ENCODE measurements at places on chromosomes 6 and 20. TPM values are rescaled to one million over a fixed set of nuclear protein-coding genes. Genes with fewer than 3 reads are reported as not detected.
A peak's percentile ranks its signal among the peaks of the same experiment; 100 is the strongest.

Gene ZNF334
- total RNA-seq: not detected

DNA sequence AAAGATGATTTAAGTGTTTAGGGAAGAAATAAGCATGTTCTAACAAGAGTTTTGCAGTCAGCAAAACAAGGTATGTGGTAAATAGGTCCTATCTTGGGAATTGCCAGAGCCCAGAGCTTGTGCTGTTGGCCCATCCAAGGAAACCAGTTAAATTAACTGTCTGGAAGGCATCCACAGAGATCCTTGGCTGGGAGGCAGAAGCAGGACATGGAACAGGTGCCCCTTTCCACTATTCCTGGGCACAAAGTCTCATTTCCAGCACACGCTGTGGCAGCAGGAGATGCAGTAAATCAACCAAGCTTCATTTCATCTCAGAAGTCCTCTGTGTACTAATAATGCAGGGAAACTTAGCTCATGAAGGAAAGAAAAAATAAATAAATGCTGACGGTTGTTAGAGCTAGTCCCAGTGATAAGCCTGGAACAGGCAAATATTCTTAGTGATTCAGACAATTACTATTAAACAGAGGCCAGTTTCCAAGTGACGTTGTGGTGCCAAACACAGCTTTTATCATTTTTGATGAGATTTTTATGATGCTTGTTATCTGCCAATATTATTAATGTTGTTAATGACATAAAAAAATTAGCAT is 39.8 kb upstream of the SNAP25 start:
- no peak overlapping the region for H3K4me3 ChIP-seq
- DNase-seq: no peak
- H3K4me1 ChIP-seq: no peaks in the 10 kb centered on the region
- H3K27ac ChIP-seq: no peak overlapping the region
- H3K27me3 ChIP-seq: no peaks in the 10 kb centered on the region

GRCh38 chr6:109834595-109835437 is 143.3 kb upstream of the GPR6 start:
- H3K4me1 ChIP-seq: no peaks in the 10 kb centered on the region
- peaks cover 5% of the 10 kb centered on the region for H3K36me3 ChIP-seq
- H3K27me3 ChIP-seq: no peaks in the 10 kb centered on the region
- DNase-seq: no peak
- H3K27ac ChIP-seq: no peak overlapping the region

Gene FERMT1
- total RNA-seq: 0.75 TPM

Gene CENPQ
- not detected for total RNA-seq

- no peak overlapping the region for H3K4me3 ChIP-seq
- H3K27me3 ChIP-seq: no peaks in the 10 kb centered on the region
- no peak overlapping the region for H3K27ac ChIP-seq
- DNase-seq: peak; percentile 16
- no peaks in the 10 kb centered on the region for H3K36me3 ChIP-seq
- H3K4me1 ChIP-seq: no peaks in the 10 kb centered on the region
These were observed 75.9 kb upstream of the PMEPA1 start for GRCh38 chr20:57785720-57786119.

DNA sequence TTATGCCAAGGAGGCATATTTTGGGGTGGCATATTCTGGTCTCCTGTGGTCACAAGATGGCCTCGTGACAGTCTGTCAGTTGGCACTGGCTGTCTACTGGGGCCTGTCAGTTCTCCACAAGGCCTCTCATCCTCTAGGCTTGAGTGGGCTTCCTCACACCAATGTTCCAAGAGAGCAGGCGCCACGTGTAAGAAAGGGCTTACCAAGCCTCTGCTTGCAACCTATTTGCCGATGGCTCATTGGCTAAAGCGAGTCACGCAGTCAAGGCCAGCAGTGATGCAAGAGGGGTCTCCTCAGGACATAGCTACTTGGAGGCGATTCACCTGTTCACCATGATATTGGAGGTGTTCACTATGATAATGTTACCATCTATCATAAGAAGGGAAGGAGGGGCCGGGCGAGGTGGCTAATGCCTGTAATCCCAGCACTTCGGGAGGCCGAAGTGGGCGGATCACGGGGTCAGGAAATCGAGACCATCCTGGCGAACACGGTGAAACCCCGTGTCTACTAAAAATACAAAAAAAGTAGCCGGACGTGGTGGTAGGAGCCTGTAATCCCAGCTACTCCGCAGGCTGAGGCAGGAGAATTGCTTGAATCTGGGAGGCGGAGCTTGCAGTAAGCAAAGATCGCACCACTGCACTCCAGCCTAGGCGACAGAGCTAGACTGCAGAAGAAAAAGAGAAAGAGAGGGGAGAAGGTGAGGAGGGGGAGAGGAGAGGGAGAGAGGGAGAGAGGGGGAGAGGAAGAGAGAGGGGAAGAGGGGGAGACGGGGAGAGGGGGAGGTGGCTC is 35.3 kb downstream of the C6orf52 start:
- H3K36me3 ChIP-seq: no peaks in the 10 kb centered on the region
- no peaks in the 10 kb centered on the region for H3K4me1 ChIP-seq
- H3K4me3 ChIP-seq: peak overlapping the region; percentile 53
- H3K27me3 ChIP-seq: no peaks in the 10 kb centered on the region
- H3K27ac ChIP-seq: no peak overlapping the region
- DNase-seq: no peak

GRCh38 chr20:32218156-32218900 is 10.6 kb downstream of the POFUT1 start:
- no peak overlapping the region for H3K4me3 ChIP-seq
- H3K4me1 ChIP-seq: no peaks in the 10 kb centered on the region
- no peaks in the 10 kb centered on the region for H3K27me3 ChIP-seq
- H3K36me3 ChIP-seq: peaks cover 77% of the 10 kb centered on the region
- H3K27ac ChIP-seq: no peak overlapping the region

DNA sequence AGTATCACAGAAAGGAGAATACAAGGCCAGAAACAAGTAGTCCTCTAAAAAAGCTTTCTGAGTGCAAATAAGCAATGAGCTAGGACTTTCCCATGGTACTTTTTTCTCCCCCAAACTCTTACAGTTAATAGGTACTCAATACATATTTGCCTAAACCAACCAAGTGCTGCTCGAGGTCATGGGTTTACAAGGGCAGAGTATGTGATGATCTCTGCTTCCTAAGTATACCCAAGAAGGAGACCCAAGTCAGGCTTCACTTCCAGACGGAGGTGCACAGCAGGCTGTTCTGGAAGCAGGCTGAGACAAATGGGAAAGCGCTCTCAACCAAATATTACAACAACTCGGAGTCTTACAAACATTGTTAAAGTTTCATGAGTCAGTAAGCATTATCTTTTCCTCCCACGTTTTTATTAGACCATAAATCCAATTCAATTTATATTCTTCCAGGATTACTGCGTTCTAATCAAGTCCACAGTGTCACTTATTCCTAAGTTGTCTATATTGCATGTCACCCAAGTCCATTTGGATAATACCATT is 8.1 kb downstream of the FYN start:
- no peak for DNase-seq
- H3K27ac ChIP-seq: no peak overlapping the region
- H3K4me1 ChIP-seq: no peaks in the 10 kb centered on the region
- no peaks in the 10 kb centered on the region for H3K27me3 ChIP-seq
- no peaks in the 10 kb centered on the region for H3K36me3 ChIP-seq
- no peak overlapping the region for H3K4me3 ChIP-seq

GRCh38 chr6:56087421-56087820 is 160.0 kb downstream of the COL21A1 start:
- peak overlapping the region; percentile 76 for H3K27ac ChIP-seq
- no peak overlapping the region for H3K4me3 ChIP-seq
- DNase-seq: no peak
- peaks cover 13% of the 10 kb centered on the region for H3K4me1 ChIP-seq
- no peaks in the 10 kb centered on the region for H3K36me3 ChIP-seq

DNA sequence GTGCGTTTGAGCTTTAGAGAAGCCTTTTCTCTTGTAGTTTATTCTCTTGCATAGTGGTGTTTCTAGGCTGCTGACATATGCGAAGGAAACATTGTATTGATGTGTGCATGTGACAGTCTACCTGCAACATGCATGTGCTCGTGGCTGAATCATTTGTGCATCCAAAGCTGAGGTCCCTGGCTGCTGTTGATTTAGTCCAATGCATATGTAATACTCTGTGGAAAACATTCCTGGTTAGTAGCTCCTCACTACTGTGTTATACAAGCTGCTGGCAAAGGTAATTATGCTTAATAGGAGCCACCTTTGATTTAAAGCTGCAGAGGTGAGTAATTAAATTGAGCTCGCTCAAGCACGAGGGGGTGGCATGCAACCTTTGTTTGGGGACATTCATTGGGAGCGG is 24.5 kb downstream of the TSHZ2 start:
- DNase-seq: no peak
- no peak overlapping the region for H3K4me3 ChIP-seq
- H3K36me3 ChIP-seq: no peaks in the 10 kb centered on the region
- H3K4me1 ChIP-seq: no peaks in the 10 kb centered on the region

Data from ascending aorta (tissue), 2 donors.